Stimulated activated CD8-positive, alpha-beta memory T cell treated with anti-CD3 and anti-CD28 coated beads, Interleukin-7, amount 100 ng/mL, for 1 hour (primary cell): ENCODE measurements at places on chromosomes 2 and 18.

DNA sequence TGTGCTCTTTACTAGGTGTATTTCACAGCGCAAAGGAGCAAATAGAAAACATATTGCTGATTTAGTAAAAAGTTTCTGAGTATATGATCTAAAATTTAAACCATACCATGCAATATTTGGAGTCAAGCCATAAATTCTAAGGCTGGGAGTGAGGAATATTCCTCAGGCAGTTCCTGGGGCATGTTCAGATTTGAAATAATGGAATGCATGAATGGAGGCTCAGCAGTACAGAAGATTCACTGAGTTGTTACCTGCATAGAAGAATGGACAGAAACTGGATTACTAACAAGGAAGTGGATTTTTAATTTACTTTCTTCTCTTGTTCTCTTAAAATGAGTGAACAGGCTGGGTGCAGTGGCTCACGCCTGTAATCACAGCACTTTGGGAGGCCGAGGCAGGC lies 441.0 kb upstream of the MAP2 start:
- no peak for DNase-seq

GRCh38 chr2:212990697-212991096 lies 160.7 kb downstream of the IKZF2 start:
- no peak for DNase-seq

- DNase-seq, result no peak
Measured at GRCh38 chr2:212667751-212668316, 129.2 kb upstream of the ERBB4 start.

GRCh38 chr2:113216321-113216720 lies 42.5 kb downstream of the PSD4 start:
- no peak for DNase-seq

- DNase-seq, result no peak
Measured at GRCh38 chr2:232437195-232437571, 18.8 kb upstream of the ALPI start.

DNA sequence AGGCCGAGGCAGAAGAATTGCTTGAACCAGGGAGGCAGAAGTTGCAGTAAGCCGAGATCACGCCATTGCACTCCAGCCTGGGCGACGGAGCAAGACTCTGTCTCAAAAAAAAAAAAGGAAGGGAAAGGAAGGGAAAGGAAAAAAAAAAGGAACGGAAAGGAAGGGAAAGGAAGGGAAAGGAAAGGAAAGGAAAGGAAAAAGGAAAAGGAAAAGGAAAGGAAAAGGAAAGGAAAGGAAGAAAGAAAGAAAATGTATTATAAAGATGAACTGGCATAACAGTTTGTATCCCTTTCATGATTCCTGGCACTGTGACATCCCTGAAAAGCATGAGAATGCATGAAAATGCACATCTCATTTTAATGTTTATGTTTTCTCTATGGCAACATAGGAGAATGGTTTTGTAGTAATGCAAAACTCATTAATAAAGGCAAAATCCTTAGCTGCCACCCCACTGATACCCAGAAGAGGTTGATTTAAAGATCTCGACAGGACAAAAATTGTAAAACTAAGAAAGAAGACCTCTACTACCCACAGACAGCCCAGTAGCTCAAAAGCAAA lies 11.5 kb upstream of the MREG start:
- DNase-seq, result no peak

DNA sequence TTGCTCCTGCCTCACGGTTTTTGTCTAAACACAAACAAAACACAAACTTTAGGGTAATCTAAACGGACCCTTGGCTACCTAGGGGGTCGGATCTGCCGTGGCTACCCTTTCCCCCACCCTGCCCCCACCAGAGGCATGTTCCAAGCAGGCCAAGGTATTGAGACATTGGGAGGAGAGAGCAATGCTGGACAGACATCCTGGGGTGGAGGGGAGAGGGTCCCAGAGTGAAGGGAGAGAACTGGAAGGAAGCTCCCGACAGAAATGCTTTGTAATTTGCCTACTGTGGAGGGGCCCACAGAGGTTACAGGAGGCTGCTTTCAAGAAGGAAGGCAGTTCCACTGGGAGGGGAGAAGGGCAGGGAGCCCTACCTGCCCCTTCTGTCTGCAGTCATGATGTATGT lies 13.9 kb upstream of the MAT2A start:
- DNase-seq, result no peak

DNA sequence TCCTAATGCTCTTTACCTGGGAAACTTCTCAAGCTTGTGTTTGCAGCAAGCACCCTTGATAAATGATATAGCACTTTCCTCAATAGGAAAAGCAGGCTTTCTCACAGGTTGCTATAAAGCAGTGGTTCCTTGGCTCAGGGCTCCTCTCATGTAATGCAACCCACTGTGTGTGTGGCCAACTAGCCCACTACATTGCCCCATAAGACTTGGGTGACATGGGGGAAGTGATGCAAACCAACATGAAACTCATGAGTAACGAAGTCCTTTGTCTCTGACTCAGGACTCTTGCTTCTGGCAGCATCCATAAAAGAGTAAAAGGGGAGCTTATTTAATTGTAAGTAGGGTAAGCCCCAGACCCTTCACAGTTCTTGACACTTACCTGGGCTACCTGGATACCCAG lies 106.9 kb downstream of the COL4A4 start:
- no peak for DNase-seq

DNA sequence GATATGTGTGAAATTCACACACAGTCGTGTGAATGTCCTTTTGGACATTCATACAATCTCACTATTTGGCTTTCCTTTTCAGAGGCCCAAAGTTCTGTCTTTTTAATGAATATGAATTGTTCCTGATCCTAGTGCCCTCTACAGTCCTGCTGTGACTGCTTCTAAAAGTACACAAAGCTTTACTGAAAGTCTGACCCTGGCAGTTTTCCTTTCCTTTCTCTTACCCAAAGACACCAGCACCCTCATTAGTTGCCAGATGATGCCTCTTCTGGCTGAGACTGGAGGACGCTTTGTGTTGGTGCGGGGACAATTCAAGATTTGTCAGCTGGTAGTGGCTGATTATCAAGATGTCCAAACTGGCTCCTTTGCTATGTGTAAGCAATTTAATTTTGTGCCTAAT lies 81.8 kb upstream of the CDCA7 start:
- no peak for DNase-seq

DNA sequence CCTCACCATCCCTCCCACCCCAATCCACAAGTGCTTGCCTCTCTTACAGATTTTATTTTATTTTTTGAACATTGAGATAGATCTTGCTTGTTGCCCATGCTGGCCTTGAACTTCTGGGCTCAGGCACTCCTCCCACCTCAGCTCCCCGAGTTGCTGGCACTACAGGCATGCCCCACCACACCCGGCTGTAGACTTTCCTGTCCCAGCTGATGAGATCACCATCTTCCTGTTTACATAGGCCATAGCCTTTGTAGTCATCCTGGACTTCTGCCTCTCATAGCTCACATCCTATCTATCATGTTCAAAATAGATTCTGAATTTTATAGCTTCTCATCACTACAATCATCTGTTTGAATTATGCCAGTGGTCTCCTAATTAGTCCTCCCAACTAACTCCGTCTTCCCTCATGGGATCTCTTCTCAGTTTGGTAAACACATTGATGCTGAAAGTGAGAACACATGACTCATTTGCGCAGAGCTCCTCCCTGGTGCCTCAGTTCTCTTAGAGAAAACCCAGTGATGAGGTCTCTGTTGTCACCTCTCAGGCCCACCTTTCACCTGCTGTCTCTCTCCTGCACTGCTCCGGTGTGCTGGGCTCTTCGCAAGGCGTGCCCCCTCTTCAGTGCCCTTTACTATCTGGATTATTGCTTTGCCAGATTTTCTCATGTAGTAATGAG lies 243.0 kb downstream of the ZNF407 start:
- no peak for DNase-seq

DNA sequence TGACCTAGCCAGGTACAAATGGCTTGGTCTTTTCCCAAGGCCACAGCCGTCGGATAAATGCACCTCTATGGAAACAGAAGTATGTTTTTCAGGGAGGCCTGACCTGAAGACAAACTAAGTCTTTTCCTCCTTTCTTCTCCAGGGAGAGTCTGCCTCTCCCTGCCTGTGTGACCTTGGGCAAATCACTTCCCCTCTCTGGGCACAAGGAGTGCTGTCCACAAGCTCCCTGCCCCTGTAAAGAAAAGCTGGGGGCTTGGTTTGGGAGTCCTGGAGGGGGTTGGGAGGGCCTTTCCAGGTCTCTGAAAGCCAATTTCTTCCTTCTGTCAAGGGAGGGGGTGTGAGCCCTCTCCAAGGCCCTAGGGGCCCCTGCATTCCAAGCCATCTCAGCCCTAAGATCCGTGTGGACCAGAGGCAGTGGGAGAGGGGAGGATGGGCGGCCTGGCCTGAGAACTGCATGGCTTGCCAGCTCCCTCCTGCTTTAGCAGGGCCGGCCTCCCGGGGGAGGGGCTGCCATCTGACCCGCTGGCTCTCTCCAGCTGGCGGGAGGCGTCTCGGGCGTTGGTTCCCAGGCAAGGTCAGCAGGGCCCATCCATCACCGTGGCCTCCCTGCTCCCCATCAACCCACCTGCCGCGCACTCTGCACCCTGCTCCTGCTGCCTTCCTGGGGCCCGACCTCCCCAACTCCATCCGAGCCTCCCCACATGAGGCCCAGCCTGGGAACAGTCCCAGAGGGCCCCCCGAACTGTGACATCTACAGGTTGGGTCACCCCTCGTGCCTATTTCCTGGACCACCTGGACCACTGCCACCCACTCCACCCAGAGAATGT lies 61.4 kb downstream of the SMAD7 start:
- DNase-seq, result no peak

GRCh38 chr18:48173557-48173956 lies 235.6 kb downstream of the ZBTB7C start:
- DNase-seq, result no peak

DNA sequence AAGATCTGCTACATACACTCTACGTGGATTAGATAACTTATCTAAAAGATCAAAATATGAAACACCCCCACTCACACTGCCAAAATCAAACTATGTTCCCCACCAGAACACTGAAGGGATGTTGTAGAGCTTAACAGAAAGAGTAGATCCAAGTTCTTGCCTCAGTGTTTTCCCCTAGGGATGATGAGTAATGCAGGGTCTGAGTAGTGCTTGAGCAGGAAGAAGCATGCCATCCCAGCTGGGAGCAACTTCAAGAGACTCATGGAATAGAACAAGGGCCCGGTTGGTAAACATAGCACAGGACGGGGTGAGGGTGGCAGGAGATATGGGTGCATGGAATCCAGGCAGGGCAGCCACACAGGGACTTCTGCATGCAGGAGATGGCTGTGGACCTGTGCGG lies 74.3 kb downstream of the SNTG2 start:
- DNase-seq, result no peak

DNA sequence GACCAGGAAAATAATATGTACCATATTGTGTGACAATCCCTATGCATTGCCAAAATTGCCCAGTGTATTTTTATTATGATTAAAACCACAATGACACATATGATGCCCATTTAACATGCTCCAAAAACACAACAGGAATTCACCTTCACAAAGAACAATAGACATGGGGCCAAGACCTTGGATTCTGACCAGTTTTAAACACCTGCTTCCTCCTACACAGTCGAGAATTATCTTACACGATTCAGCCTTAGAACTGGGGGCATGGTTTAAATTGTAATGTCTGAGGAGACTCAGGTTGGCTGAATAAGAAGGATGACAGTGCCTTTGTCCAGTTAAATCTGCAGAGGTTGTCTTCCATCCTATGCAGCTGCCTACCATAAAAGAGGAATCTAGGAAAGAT lies 212.7 kb downstream of the PLCL1 start:
- DNase-seq, result no peak

- no peak for DNase-seq
Measured at GRCh38 chr2:119266091-119266589, 42.5 kb downstream of the STEAP3 start.

DNA sequence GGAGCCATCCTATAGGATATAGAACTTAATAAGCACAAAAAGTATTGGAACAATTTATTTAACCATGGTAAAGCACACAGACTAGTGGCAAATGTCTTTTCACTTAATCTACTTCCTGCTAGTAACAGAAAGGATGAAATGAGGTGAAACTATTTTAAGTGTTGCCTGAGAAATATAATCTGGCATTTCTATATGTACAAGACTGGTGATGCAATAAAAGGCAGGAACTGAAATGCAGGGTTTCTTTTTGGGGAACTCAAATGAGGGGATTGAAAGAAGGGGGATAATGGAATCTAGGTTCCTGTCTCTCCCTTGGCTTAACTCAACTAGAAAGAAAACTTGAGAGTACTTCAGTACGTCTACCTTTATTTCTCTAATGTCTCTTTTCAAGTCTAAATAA lies 122.3 kb downstream of the MEMO1 start:
- no peak for DNase-seq

DNA sequence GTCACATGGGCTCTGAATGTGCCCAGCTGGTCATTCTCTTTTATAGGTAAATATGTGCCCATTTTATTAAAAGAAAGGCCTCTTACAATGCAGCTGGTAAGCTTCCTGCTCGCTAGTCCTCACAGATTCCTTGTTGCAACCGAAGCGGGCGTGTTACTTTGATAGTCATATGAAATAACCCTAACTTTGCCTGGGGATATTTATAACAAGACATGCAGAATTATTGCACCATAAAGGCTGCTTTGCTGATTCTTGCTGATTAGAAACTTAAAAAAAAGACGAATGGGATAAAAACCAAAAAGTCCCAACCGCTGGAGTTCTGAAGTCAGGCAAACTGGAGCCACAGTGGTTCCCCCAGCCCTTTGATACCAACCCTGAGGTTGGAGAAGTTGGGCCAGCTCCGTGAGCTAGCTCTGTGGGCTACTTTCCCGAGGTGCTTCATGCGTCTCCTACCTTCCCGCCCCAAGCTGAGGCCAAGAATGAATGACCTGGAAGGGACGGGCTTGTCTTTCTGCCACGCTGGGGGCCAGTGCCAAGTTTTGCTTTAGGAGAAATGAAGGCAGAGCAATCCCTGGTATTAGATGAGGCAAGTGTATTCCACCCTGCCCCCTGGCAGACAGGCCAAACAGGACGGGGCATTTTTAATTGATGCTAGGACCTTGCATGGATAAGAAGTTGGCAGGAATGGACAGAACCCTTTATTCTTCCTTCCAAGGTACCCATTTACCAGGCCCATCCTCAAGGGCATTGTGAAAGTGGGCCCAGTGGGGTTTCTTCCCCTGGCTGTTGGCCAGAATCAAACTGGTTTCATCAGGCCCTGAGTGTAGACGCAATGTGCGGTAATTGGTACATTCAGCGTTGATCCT lies 140.4 kb downstream of the KCTD1 start:
- DNase-seq, result no peak

GRCh38 chr2:146374505-146374904 lies 1470.3 kb upstream of the ACVR2A start:
- no peak for DNase-seq
